ENCODE measurements at places on chromosomes 4 and X. TPM values are rescaled to one million over a fixed set of nuclear protein-coding genes. Genes with fewer than 3 reads are reported as not detected.

The SLC7A11 gene
- 27.5 TPM for total RNA-seq

The NSUN7 gene
- total RNA-seq: 0.36 TPM

The HELT gene
- total RNA-seq: not detected

The SULT1E1 gene
- total RNA-seq: not detected

The CTAG1B gene
- total RNA-seq: not detected

The P2RY10 gene
- not detected for total RNA-seq

The PRKG2 gene
- 0.78 TPM for total RNA-seq

The EDNRA gene
- total RNA-seq: 0.24 TPM

Measured in A549 treated with CORT108297 at 1 μM for 4 hours (cell line).